ENCODE measurements at places on chromosomes 7 and 10.

- no peak for DNase-seq
Measured at GRCh38 chr7:49324040-49324439, 399.7 kb downstream of the CDC14C start.

- no peak for DNase-seq
Measured at GRCh38 chr10:125132344-125132743, 28.0 kb downstream of the CTBP2 start.

- DNase-seq: no peak
Measured at GRCh38 chr10:31146491-31147209, 115.0 kb upstream of the ZNF438 start.

DNA sequence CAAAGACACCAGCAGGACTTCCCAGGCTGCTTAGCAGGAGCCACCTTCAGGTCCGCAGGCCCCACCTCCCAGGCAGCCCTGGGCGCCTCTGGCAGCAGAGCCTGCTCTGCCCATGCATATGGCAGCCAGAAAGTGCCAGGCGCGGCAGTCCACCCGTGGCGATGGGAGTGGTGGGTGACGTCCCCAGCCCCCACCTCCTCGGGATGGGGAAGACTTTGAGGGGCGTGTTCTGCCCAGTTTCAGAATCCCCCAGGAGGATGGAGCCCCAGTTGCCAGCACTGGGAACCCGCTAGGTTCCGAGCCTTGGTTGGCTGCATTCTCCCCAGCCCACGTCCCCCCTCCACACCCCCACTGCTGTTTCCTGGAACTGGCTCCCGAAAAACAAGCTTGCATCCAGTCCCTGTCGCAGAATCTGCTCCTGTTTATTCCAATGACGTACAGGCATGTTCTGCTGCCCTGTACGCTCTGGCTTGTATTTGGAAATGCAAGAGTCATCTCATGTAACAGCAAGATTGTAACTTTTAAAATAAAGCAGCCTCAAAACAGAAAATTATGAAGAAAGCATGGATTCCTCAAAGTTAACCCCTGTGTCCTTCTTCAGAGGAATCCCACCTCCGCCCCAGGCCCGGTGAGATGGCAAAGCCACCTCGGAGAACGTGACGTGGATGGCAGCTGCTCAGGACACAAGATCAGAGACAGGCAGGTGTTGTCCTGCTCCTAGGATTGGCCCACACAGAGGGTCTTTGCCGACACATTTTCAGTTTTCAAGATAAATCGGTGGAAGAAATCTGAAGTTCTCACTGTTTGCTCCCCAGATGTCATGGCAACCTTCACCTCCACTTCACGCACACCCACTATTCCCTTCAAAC is 87.8 kb upstream of the PPP2R2D start:
- DNase-seq: no peak

- DNase-seq: no peak
Measured at GRCh38 chr10:47320812-47321211, 1.4 kb upstream of the GDF2 start.

GRCh38 chr10:31124852-31125251 is 93.2 kb upstream of the ZNF438 start:
- DNase-seq: no peak

GRCh38 chr7:131897016-131897789 is 340.8 kb upstream of the PODXL start:
- DNase-seq: no peak

- DNase-seq: no peak
Measured at GRCh38 chr10:103582331-103583123, 89.0 kb downstream of the NEURL1 start.

GRCh38 chr7:144641389-144642044 is 194.3 kb downstream of the TPK1 start:
- DNase-seq: no peak

GRCh38 chr7:23003505-23004246 is 10.3 kb downstream of the HYCC1 start:
- DNase-seq: no peak

DNA sequence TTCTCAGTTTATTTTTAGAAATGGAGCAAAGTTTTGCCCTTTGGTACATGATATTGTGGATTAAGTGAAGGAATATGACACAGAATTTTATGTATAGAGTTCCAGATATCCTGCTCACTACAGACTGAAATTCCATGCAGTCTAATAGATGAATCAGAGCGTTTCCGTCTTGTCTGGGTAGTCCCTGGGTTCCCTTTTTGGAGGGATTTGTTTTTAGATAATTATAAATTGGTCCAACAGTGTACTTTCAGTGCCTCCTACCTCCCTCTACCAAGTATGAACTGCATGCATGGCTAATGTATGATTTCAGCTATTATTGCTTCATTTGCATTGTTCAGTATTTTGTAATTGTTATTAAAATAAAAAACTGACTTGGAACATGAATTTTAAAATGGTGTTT is 74.4 kb downstream of the SEPTIN7 start:
- DNase-seq: no peak

DNA sequence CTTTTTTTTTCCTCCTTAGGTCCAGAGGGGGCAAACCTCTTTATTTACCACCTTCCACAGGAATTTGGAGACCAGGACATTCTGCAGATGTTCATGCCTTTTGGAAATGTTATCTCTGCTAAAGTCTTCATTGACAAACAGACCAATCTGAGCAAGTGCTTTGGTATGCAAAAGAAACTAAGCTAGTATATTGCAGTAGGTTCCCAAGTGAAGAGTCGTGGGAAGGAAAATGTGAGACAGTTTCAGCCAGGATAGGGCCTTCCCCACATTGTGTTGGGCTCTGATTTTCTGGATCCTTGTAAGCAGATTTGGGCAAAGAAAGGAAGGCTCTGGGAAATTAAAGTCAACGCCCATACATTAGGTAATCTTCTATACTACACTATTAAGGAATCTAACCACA is 285.6 kb downstream of the USP6NL start:
- DNase-seq: no peak

DNA sequence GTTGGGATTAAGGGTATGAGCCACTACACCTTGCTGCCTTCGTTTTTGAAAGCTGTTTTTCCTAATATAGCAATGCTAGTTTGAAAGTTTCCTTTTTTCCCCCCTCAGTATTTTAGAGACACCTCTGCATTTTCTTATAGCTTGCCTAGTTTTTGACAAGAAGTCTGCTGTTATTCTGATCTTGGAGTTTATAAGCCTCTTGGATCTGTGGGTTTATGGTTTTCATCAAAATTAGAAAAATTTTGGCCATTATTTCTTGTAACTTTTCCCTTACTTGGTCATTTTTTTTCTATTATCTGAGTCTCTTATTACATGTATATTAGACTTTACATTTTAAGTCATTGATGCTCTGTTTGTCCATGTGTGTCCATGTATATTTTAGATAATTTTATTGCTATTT is 57.2 kb downstream of the SHOC2 start:
- no peak for DNase-seq

DNA sequence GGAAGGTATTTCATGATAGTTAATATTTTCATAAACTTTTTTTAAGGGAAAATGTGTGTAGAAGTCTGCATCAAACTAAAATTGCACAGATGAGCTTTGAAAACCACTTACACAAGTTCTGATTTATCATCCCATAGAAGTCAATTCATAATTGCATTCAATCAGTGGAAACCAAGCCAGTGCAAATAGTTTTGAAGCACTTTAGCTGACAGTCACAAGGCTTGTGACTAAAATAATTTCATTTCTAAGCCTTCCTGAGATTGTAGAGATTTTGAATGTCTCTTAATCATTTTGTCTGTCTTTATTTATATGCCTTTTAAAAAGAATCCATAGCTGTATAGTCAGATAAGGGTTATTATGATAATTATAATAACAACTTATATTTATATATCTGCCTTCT is 41.4 kb downstream of the EXOC4 start:
- DNase-seq: no peak

DNA sequence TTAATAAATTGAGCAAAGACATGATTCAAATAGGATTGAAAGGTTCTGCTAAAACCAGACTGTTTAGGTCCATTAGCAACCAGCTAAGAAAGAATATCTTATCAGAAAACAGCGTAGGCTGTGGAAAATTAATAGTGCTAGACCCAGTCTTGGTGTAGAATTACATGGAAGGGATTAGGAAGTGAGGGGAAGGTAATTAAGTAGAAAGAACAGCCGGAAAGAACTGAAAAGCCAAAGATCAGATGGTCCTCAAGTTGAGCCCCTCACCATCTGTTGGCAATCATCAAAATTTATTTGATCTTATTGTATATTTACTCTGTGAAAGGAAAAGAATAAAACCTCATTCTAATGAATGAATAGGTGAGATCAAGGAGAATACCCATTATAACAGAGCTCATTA is 50.1 kb downstream of the COL1A2 start:
- peak; percentile 95 for DNase-seq

DNA sequence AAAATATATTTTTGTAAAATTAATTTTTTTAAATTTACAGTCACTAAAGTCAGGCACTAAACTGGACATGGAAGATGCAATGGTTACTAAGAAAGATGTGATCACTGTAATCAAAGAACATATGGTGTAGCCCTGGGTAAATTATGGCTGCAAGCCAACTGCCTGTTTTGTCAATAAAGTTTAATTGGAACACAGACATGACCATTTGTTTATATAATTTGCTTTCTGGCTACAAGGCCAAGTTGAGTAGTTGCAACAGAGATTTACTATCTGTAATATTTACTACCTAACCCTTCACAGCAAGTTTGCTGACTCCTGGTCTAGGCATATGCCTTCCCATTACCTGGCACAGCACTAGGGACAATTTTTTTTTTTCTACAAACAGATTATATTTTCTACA is 448.9 kb downstream of the ADRA2A start:
- no peak for DNase-seq

DNA sequence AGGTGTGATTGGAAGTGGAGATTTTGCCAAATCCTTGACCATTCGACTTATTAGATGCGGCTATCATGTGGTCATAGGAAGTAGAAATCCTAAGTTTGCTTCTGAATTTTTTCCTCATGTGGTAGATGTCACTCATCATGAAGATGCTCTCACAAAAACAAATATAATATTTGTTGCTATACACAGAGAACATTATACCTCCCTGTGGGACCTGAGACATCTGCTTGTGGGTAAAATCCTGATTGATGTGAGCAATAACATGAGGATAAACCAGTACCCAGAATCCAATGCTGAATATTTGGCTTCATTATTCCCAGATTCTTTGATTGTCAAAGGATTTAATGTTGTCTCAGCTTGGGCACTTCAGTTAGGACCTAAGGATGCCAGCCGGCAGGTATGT is 13.6 kb downstream of the STEAP2 start:
- DNase-seq: no peak

- no peak for DNase-seq
Measured at GRCh38 chr10:71081912-71082311, 130.5 kb upstream of the UNC5B start.

DNA sequence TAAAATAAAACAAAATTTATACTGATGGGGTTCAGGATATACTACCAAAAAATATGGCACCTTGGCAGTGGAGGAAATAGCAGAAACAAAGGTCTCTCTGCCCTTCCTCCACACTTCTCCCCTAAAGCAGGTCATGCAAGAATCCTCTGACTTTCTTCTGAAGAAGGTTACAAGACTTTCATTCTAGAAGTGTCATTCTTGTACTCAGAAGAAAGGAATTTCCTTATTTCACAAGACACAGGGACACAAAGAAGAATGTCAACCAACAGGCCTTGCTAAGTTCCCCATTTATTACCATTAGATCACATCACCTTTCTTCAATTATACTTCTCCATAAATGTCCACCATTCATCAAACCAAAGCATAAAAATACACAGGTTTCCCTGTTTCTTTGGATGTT is 470.2 kb downstream of the PAXIP1 start:
- DNase-seq: no peak

DNA sequence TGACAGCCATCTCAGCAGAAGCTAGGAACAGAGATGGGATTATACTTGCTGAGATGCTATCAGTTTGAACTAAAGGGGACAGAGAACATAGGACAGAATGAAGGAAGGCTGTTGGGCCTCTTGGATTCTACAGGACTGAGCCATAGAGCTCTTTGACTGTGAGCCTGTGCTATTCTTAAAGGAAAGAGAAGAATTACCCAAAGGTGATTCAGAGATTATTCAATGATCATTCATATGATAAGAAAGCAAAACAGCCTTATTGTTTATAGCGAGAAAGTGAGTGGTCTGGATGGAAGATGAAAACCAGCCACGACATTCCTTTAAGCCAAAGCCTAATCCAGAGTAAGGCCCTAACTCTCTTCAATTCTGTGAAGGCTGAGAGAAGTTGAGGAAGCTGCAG is 69.7 kb upstream of the NEUROD6 start:
- no peak for DNase-seq

DNA sequence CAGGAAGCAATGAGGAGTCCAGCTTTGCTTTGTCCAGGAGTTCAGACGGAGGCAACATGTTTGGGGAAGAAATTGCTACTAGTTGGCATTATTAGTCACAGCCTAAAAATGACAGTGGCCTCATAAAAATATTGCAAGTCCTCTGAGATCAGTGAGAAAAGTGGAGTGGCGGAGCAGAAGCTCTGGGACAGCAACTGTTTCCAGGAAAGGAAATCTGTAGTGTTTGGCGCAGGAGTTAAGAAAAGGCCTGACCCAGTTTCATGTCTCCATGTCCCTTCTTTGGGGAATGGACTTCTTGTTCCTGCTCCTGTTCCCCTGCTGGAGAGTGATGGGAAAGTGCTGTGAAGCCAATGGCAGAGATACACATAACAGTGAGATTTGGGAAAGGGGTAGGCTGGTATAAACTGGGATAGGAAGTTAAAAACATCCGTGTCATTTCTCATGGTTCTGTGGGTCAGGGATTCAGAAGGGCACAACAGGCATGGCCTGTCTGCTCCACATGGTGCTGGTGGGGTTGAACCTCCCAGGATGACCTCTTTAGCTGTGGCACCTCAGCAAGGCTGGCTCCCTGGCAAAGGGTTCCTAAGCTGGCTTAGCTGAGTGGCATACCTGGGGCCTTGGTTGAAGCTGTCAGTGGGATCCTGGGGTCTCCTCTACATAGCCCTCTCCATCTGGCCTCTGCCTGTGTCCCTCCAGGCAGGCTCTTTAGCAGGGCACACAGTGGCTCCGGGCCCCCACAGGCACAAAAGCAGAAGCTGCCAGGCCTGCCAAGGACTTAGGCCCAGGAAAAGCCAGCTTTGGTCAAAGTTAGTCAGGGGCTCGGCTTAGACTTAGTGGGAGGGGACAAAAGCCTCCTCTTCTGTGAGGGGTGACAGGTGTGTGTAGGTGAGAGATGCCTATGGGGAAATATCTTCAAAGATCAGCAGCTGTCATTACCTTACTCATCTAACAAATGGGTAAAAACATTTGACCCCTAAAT is 77.7 kb downstream of the WDFY4 start:
- DNase-seq: no peak

DNA sequence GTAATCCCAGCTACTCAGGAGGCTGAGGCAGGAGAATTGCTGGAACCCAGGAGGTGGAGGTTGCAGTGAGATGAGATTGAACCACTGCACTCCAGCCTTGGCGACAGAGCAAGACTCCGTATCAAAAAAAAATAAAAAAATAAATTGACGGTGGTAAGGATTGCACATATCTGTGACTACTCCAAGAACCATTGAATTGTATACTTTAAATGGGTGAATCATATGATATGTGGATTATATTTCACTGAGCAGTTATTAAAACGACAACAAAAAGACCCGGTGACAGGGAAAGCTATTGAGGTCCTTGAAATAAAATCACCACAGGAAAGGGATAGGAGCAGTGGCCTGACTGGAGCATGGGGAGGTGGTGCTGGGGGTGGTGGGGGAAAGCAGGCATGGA is 31.2 kb upstream of the COMTD1 start:
- no peak for DNase-seq
